Stimulated activated CD4-positive, alpha-beta T cell treated with anti-CD3 and anti-CD28 coated beads, TNF-alpha, amount 100 ng/mL, for 24 hours (primary cell): ENCODE measurements at places on chromosomes 3 and 15.
A peak's percentile ranks its signal among the peaks of the same experiment; 100 is the strongest.

- DNase-seq, result no peak
Measured at GRCh38 chr3:155704771-155705559, 39.9 kb downstream of the PLCH1 start.

DNA sequence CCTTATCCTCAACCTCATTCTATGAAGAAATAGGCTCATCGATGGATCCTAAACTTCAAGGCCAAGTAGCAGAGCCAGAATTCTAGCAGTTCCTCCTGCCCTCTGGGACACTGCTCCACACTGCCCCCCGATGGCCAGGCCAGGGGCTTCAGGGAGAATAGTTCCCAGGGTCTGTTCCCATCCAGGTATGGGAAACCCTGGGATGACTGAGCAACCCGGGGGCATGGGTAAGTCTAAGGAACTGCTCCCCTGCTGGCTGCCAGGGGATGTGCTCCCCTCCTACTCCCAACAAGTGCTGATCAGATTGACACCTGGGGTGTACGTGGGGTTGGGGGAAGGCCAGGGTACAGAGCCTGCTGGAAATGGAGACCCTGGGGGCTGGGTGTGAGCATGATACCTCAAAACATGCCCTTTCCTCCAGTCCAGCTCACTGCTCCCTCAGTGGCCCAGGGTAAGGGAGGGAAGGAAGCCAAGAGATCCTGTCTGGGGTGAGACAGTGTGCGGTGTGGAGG, 7.6 kb downstream of the ULK3 start:
- peak; percentile 50 for DNase-seq

DNA sequence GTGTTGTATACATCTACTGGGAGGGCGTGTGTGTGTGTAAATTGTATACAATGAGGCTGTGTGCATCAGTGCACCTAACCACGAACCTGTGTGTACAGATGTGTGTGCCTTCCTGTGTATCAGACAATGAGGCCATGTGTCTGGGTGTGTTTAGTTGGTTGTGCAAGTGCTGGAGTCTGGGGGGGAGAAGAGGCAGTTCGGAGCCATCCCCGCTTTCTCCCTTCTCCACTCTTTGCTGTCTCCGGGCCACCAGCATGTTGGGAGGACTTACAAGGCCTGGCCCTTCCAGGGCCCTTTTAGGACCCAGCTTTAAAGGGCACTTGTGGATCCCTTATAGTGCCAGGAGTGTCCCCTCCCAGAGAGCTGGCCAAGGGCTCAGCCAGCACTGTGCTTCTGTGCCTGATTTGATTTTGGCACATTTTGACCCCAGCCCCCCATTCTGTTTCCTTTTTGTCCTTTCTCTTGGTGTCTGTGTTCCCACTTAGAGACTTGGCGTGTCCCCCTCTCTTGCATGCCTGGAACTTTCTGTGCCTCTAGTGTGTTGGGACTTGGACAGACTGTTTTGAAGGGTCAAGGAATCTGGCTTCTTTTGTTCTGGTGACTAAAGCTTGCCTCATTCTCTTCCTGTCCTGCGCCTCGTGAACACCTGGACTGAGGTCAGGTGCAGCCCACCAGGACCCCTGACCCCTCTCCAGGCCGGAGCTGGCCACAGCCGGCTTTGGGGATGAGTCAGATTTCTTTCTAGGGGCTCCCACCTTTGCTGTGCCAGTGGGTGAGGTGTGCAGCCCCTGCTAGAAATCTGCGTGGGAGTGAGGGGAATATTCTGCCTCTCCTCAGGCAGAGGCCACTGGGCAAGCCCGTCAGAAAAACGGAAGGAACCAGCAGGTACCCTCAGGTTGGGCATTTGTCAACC, 1.5 kb downstream of the CTDSPL start:
- no peak for DNase-seq

- no peak for DNase-seq
Measured at GRCh38 chr3:173403376-173403775, 5.8 kb downstream of the NLGN1 start.

- no peak for DNase-seq
Measured at GRCh38 chr3:61090389-61091169, 160.7 kb downstream of the FHIT start.

DNA sequence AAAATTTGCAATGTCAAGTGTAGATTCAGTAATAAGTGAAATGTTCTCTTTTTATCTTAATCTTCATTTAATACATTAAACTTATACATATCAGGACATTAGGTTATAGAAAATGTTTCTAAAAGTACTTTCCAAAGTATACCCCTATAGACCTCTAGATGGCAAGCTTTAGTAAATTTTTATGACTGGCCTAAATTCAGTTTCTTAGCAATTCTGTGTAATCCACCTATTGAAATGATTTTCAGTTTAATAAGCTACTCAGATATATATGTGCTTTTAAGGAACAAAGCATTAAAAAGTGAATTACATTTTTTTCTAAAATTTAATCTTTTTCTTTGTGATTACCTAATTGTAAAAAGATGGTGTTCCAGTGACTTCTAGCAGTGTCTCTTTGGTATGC, 342.2 kb downstream of the GBE1 start:
- DNase-seq, result no peak

GRCh38 chr3:12516873-12517272, 28.4 kb downstream of the MKRN2OS start:
- no peak for DNase-seq

- DNase-seq, result no peak
Measured at GRCh38 chr3:125965505-125965904, 3.5 kb upstream of the ROPN1B start.
